ENCODE measurements at places on chromosomes 3 and 15.

DNA sequence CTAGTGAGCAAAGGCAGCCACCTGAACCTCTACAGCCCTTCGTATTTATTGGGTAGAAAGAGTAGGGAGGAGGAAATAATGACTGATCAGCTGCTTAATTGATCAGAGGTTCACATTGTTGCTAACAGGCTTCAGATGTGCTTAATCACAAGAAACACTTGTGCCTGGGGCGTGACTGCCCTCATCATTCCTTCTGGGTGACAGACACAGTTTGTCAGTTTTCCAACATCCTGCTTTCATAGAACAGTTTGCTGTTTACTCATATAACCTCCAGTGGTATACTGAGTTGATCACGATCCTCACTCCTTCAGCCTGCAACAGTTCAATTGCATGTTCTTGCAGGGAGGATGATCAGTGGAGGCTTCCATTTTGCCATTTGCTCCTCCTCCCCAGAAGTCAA lies 13.6 kb upstream of the CASR start:
- DNase-seq = no peak

DNA sequence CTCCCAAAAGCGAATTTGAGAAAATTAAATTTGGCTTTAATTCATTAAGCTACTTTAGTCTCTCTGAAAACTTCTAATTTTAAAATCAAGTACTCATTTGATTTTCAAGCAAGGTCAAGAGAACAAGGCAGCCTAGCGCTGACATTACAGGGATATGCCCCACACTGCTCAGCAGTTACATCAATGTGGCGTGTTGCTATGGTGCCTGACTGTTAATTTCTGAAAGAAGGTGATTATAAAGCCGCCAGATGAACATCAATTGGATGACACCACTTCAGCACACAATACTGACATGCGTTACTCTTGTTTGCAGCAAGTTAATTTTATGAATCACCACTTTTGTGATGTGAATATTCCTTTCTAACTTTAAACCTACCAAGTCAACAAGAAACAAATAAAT lies 284.4 kb downstream of the FOXP1 start:
- no peak for DNase-seq

DNA sequence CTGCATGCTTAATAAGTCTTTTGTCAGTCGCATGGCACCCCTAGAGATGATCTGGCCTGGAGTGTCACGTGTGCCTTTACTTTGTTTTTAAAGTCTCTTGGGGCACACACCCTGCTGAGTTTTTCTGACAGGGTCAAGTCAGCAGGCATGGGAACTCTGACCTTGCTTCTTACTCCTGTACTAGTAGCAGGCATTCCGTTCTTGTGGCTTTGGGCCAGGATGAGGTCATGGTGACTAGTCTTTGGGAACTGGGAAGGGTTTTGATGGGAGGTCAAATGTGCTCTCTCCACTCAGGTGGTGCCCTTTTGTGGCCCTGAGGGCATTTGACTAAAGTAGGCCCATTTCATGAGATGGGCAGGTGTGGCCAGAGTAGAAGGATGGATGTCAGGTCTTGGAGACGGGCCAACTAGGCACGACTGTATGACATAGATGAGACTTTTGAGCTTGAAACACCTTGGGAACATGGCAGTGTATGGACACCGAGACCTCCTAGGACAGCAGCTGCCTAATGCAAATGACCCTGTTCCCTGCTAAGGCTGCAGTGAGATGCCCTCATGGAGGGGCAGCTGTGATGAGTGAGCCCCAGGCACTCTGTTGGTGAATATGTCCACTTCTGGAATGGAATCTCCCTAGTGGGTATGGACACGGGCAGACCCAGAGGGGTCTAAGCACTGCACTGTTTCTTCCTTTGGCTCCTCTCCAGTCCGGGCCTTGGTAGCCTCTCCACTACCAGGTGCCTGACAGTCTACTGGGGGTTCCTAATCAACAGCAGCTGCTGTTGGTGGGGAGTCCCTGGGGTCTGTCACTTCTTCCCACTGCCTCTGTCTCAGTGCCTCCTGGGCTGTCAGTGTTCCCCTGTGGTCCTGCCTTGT lies 16.4 kb downstream of the SRPRB start:
- DNase-seq = no peak

GRCh38 chr15:72902245-72902918 lies 118.8 kb upstream of the ADPGK start:
- DNase-seq = no peak

GRCh38 chr3:25362118-25362517 lies 65.9 kb upstream of the RARB start:
- no peak for DNase-seq

DNA sequence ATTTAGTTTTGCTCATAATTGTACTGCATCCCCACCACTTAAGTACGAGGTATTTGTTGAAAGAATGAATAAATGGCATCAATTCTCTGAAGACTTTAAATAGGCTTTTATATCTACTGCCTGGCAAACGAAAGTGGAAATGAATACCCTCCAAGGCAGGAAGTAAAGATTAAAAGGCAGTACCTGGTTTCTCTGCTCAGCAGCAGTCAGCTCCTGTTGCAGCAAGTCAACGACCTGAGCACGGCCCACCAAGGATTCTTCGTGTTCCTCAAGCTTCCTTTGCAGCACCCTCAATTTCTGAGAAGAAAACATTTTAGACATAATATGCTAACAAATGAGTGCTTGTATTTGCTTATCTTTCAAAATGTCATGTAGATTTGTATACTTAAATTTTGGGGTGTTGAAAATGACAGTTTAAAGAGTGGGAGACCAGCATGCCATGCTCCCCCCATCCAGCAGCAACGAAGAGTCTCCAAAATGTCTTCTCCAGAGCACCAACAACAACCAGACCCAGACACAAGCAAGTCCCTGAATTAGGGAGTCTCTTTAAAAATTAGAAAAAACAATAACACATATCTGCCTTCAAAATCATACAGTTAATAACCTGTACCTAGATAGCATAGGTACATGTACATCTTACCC lies 31.2 kb downstream of the GOLGB1 start:
- DNase-seq = no peak

GRCh38 chr15:50871832-50872231 lies 36.7 kb upstream of the AP4E1 start:
- DNase-seq = no peak

- no peak for DNase-seq
These were observed 2.3 kb upstream of the HMCES start for GRCh38 chr3:129276385-129276784.

DNA sequence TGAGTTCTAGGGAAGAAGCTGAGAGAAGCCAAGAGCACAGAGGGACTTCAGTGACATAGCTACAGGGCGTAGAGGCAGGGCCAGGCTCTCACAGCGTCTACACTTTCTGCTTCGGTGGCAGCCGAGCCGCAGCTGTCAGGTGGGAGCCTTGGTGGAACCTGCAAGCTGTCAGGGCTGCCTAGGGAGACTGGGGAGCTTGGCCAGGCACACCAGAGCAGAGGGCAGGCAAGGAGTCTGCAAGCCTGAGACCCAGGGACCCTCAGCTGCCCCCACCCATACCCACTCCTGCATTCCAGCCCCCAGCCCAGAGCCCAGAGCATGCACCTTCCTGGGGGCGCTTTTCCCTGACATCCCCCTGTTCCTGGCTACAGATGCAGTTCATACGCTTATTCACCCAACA lies 13.4 kb upstream of the KLF15 start:
- DNase-seq = no peak

DNA sequence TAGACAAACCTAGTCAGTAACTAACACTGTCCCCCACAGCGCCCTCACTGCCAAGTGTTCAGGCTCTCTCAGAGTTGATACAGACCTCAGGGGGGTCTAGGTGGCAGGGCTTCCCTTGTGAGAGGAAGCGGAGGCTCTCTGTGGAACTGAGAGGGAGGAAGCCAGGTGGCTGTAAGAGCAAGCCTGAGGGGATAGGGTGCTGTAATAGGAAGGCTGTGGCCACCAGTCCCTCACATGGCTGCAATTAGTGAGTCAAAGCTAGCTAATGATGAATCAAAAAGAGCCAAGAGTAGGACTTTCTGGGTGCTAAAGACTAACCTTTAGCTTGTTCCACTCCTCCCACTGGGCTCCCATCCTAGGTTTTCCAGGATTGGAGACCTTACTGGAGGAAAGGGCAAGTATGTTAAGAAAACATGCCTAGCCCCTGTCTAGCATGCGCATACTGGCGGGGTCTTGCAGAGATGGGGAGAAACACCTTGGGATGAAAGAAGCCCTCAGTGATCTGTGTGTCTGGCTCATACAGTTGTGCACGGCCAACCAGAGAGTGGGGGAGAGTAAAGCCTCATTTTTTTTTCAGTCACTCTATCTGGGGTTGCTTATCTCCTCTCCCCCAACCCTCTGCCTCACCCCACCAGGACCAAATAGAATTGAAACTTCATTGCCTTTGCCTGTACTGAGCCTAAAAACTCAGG lies 13.3 kb upstream of the SOX2 start:
- no peak for DNase-seq

GRCh38 chr3:143699424-143699823 lies 148.8 kb downstream of the SLC9A9 start:
- no peak for DNase-seq

DNA sequence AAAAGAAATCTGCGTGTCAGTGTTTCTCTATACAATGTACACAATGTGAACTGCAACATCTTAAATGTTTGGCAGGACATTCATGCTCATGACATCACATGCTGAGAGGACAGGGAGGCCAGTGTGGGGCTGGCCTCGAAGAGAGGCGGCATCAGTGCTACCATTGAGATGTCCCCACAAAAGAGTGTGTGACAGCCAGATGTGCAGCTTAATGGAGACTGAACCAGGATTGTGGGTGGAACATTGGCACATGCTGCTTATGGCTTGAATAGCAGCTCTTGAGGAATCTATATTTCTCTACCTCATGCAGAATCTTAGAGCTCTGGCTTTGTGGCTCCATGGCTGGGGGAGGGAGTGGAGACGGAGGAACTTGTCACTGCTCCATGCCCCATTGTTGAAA lies 18.5 kb downstream of the CLDN11 start:
- DNase-seq = no peak

GRCh38 chr3:122794483-122794778 lies 438 bp upstream of the SLC49A4 start:
- DNase-seq = no peak

DNA sequence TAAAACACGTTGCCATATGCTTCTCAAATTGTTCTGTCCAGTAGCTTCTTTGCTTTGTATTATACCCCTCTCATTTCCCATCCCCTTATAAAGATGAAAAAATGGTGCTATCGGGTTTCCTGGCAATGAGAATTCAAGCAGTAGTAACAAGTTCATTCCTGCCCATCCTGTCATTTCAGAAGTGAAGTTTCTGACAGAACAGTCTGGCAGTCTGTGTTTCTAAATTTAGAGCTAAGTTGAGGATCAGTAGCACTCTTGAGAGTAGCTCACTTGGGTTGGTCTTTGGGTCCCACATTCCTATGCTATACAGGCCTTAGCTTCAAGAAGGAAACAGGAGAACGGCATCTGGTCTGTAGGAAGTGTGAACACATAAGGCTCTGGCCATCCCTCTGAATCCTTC lies 134.6 kb downstream of the GHSR start:
- DNase-seq = no peak

DNA sequence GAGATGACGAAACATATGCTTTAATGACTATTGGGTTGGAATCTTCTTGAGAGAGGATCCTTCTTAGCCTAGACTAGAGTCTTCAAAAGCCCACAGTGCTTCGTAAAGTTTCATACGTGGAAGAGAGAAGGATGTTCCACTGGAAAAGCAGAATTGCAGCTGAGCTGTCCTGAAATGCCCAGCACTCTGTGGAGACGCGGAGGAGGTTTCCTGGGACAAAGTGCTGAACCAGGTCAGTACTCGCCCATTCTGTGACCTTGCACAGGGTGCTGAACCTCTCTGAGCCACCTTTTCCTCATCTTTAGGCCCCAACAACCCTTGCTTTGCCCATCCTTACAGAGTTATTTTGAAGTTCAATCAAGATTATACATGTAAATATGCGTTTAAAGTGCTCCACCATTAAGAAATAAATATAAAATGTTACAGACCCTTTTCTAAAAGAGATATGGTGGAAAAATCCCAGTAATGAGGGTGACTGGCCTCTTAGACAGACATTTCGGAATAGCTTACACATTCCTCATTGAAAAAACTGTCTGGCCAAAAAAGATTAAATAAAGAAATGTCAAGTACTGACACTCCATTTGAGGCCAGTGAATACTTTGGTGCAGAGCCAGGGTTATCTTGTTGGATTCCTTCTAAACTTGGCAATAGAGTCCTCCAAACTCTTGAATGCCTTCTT lies 4.2 kb upstream of the MAGEF1 start:
- no peak for DNase-seq

DNA sequence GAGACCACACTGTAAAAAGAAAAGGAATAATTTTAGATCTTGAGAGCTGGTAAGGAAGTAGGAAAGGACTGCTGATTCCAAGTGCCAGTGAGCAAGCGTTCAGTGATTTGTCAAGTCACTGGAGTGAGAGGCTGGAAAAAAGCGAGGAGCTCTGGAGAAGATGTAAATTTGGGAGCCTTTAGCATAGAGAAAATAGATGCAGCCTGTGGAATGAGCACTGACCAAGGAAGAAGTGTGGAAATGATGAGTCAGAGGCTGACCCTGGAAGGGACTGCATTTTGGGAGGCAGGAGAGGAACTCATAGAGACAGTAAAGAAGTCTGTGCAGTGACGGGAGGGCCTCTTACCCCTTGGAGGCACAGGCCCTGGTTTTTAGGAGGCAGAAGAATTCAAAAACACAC lies 17.1 kb upstream of the ABTB1 start:
- no peak for DNase-seq

DNA sequence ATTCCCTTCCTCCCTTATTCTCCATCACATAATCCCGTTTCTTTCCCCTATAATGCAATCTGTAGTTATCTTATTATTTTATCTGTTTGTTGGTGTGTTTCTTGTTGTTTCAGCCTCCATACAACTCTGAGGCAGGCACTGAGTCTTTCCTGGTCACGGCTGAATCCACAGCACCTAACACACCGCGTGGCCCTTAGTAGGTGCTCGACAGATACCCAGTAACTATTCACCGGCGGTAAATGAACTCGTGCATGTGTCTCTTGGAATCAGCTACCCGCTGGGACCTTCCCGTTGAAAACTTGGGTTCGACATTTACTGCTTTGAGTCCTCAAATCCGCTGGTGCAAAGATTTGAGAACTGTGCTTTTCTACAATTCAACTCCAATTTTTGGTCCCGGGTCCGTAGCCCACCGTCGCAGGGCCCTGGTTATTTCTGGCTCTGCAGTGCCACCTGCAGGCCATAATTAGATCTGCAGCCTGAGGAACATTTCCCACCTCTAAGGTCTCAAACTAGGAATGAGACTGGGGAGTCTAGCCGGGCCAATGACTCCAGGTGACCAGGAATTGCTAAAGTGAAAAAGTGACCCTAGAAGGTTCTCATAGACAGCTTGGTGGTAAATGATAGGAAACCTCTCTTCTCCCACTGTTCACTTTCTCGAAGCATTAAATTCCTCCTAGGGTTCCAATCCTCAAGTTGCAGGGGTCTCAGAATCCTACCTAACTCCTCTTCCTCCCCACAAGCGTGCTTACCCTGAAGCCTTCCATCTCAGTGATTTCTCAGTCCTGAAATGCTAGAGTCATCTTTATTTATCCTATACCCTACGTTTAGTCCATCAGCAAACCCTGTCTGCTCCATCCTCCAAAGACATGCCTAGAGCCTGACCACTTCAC lies 40.0 kb upstream of the TRH start:
- DNase-seq = no peak
